ENCODE measurements at places on chromosomes 6 and 20. TPM values are rescaled to one million over a fixed set of nuclear protein-coding genes. Genes with fewer than 3 reads are reported as not detected.

The HTR1E gene
- not detected for total RNA-seq

The TAAR8 gene
- not detected for total RNA-seq

The HSPA12B gene
- 6.6 TPM for total RNA-seq

DNA sequence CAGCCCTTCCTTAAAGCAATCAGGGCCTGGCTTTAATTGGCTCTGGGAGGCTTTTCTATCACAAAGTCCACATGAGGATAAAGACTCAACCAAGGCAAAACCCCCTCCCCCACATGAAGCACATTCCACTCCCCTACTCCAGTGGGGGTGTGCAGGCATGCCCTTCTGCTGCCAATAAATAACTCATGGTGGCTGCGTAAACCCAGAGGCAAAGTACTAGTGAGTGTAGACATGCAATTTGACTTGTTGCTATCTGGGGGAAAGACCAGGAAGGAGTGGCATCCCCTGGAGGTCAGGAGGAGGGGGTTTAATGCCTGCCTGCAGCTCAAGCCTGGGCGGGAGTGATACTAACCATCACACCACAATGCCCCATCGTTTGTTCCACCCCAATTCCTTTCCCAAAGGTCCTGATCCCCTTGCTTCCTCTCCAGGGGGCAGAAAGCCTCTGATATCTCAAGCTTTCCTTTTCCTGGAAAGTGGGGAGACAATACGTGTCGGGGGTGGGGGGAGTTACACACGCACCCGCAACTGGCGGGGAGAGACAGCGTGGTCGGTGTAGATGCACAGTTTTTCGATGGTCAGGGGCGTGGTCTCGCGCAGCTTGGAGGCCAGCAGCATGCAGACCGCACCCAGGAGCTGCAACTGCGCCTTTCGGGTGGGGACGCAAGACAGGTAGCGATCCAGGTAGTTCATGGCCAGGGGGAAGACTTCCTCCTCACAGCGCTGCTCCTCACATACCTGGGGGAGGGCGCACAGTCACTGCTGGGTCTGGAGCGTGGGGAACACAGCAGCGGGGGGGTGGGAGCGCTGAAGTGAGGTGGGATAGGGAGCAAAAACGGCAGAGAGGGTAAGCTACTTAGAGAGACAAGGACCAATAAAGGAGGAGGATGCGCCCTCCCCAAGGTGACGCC, 1.5 kb downstream of the CCND3 start:
- H3K4me3 ChIP-seq: peak overlapping the region; percentile 88
- DNase-seq: no peak
- H3K4me1 ChIP-seq: peaks cover 34% of the 10 kb centered on the region
- no peak overlapping the region for H3K27ac ChIP-seq

- no peaks in the 10 kb centered on the region for H3K36me3 ChIP-seq
- H3K27me3 ChIP-seq: no peaks in the 10 kb centered on the region
- H3K27ac ChIP-seq: no peak overlapping the region
- H3K4me3 ChIP-seq: no peak overlapping the region
Measured at GRCh38 chr6:20417819-20418218, 16.1 kb downstream of the E2F3 start.

GRCh38 chr6:29870104-29870503, 42.5 kb downstream of the HLA-G start:
- no peaks in the 10 kb centered on the region for H3K36me3 ChIP-seq
- H3K4me1 ChIP-seq: no peaks in the 10 kb centered on the region

- no peak for DNase-seq
- H3K4me1 ChIP-seq: no peaks in the 10 kb centered on the region
- H3K27ac ChIP-seq: no peak overlapping the region
- H3K4me3 ChIP-seq: no peak overlapping the region
- peaks cover 2% of the 10 kb centered on the region for H3K27me3 ChIP-seq
- H3K36me3 ChIP-seq: no peaks in the 10 kb centered on the region
Measured at GRCh38 chr20:57600320-57601210, 19.7 kb downstream of the ZBP1 start.

DNA sequence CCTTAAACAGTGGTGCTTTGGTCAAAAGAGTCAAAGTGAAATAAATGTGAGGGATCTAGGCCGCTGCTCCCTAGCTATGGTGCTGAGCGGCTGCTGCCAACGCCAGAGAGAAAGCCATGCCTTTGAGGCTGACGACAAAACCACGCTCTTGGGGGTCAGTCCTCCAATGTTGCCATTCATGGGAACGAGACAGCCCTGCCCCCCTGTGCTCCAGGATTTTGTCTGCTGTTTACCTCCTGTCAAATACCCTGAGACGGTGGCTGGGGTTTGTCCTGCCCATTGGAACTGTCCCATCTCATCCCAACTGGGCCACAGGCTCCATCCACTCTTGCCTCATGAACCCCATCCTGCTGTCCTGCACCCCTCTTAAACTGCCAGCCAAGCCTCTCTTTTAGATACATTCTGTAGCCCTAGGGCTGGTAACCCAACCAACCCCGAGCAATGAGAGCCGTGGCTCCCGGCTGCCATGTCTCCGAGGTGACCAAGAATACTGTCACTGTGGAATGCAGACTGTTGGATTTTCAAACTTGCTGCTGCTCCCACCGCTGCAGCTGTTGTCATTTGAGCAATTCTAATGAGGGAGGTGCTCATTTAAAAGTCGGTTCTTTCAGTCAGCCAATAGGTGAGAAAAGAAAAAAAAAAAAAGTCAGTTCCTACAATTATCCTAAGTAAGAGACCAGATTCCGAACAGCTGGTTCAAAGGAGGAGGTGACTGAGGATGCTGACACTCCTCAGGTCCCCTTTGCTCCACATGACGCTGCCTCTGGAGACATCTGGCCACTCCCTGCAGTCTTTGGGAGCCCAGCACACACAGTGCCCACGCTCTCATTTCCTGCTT, 73.1 kb upstream of the QKI start:
- no peak overlapping the region for H3K4me3 ChIP-seq
- no peak for DNase-seq
- no peaks in the 10 kb centered on the region for H3K36me3 ChIP-seq
- H3K27ac ChIP-seq: no peak overlapping the region
- no peaks in the 10 kb centered on the region for H3K27me3 ChIP-seq
- peaks cover 8% of the 10 kb centered on the region for H3K4me1 ChIP-seq

DNA sequence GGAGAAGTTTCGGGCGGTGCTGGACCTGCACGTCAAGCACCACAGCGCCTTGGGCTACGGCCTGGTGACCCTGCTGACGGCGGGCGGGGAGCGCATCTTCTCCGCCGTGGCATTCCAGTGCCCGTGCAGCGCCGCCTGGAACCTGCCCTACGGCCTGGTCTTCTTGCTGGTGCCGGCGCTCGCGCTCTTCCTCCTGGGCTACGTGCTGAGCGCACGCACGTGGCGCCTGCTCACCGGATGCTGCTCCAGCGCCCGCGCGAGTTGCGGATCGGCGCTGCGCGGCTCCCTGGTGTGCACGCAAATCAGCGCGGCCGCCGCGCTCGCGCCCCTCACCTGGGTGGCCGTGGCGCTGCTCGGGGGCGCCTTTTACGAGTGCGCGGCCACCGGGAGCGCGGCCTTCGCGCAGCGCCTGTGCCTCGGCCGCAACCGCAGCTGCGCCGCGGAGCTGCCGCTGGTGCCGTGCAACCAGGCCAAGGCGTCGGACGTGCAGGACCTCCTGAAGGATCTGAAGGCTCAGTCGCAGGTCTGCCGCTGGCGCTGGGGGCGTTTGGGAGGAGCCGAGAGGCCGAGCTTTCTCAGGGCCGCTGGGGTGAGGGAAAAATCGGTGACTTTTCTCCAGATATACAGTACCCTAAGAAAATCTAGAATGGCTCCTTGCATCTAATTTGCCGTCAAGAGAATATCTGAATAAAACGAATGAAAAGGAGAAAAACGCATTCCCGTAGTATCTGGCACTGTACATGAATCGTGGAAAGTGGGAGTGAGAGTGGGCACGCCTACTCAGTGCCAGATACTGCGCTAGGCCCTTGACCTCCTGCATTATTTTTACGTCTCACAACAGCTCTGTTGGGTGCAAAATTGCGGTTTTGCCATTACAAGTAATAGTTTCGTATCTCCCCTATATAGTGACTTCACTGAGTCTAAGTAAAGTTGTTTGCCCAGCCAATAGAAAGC, 1.0 kb downstream of the CALHM6 start:
- no peak overlapping the region for H3K27ac ChIP-seq
- H3K36me3 ChIP-seq: no peaks in the 10 kb centered on the region
- H3K4me1 ChIP-seq: peaks cover 8% of the 10 kb centered on the region
- DNase-seq: peak; percentile 49
- peak overlapping the region; percentile 31 for H3K4me3 ChIP-seq

- H3K4me1 ChIP-seq: peaks cover 2% of the 10 kb centered on the region
- DNase-seq: no peak
- H3K36me3 ChIP-seq: no peaks in the 10 kb centered on the region
- H3K4me3 ChIP-seq: no peak overlapping the region
- H3K27me3 ChIP-seq: no peaks in the 10 kb centered on the region
Measured at GRCh38 chr20:17579369-17580039, 9.6 kb downstream of the DSTN start.

DNA sequence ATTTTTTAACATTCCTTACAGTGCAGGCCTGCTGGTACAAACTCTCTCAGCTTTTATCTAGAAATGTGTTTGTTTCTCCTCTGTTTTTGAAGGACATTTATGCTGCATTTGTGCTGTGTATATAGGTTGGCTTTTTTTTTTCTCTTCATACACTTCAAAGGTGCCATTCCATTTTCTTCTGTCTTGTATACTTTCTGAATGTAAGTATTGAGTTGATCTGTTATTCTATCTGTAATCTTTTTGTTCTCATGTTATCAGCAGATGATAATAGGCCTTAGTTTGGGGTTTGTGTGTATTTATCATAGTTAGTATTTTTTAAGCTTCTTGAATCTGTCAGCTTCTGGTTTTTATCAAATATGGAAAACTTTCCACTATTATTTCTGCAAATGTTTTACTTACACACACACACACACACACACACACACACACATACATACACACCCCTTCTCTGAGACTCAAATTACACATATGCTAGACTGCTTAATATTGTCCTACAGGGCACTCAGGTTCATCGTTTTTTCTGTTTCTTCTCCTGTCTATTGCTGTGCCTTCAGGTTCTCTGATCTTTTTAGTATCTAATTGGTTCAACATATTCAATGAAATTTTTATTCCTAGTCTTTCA, 74.6 kb downstream of the RPP40 start:
- H3K27me3 ChIP-seq: no peaks in the 10 kb centered on the region
- no peaks in the 10 kb centered on the region for H3K36me3 ChIP-seq
- H3K4me3 ChIP-seq: no peak overlapping the region

DNA sequence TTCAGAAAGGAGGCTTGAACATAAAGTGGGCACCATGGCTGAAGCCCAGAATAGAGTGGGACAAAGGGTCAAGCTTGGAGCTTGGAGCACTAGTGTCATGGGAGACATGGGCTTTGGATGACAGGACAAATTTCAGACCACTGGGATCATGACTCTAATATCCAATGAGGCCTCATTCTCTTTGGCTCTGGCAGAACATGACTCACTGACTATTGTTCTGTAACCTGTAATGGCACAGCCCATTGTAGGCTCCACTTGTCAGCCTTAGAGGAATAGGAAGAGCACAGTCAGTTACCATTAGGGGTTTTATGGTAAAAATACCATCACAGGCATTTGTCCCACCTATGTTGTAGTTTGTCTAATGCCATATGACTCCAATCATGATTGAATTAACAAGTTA, 34.0 kb upstream of the MMS22L start:
- DNase-seq: no peak
- H3K27me3 ChIP-seq: peaks cover 4% of the 10 kb centered on the region
- H3K4me1 ChIP-seq: no peaks in the 10 kb centered on the region
- no peak overlapping the region for H3K27ac ChIP-seq

DNA sequence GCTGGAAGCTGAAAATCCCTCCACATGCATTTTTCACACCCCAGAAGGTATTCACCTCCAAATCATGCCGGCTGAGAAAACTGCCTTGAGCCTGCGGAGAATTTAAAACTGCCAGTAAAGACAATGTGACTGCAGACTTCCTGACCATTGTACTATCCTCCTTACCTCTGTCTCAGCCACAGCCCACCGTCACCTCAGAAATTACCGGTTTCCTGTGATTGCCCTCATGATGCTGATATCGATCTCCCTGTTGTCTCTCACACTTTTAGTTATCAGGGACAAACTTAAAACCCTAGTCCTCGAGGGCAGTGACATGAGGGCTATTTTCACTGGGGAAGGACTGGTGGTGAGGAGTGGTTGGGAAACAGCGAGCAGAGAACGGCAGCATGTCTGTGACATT, 30.2 kb upstream of the FOXQ1 start:
- DNase-seq: no peak
- H3K36me3 ChIP-seq: no peaks in the 10 kb centered on the region
- H3K27ac ChIP-seq: no peak overlapping the region
- no peak overlapping the region for H3K4me3 ChIP-seq
- H3K27me3 ChIP-seq: no peaks in the 10 kb centered on the region

GRCh38 chr6:44185953-44186634, 27.5 kb downstream of the CAPN11 start:
- H3K4me1 ChIP-seq: peaks cover 17% of the 10 kb centered on the region
- H3K36me3 ChIP-seq: no peaks in the 10 kb centered on the region
- no peak overlapping the region for H3K4me3 ChIP-seq
- DNase-seq: peak; percentile 32

DNA sequence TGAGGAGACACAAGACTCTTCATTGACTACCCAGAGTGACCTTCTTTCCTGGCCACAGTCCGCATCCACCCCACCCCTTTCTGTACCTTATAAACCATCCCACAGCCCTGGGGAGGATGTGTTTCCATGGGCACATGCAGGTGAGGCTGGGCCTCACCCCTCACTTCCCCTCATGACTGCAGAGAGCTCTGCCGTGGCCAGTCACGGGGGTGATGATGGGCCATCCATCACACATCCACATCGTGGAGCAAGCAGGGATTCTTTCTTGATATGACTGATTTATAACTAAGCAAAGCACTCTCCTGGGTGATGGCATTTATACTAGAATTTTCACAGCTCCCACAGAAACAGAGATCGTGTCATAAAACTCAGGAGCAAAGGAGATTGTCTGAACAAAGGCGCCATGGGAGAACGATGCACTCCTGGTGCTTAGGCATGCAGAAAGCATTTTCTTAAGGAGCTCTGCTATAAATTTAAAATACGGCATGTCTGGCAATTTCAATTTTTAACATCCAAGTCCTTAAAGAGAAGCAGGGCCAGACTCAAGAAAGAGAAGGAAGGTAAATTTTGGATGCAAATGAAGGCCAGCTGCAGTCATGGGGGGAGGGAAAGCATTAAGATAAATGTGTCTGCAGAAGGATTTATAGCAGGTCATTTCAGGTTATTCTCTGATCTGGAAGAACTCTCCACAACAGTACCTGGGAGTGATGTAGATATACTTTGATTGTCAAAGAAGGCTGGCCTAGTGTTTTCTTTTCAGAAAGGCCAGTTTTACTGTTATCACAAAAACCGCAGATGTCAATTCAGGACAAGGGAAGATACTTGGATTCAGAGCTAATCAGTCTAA, 777.0 kb downstream of the C6orf118 start:
- H3K36me3 ChIP-seq: no peaks in the 10 kb centered on the region
- no peak for DNase-seq
- no peaks in the 10 kb centered on the region for H3K4me1 ChIP-seq
- H3K27me3 ChIP-seq: no peaks in the 10 kb centered on the region
- H3K4me3 ChIP-seq: no peak overlapping the region
- H3K27ac ChIP-seq: no peak overlapping the region

- H3K4me3 ChIP-seq: no peak overlapping the region
- H3K27ac ChIP-seq: no peak overlapping the region
- H3K27me3 ChIP-seq: no peaks in the 10 kb centered on the region
Measured at GRCh38 chr6:130547723-130548122, 181.9 kb downstream of the TMEM200A start.

GRCh38 chr6:2133716-2134310, 111.6 kb downstream of the GMDS start:
- peaks cover 24% of the 10 kb centered on the region for H3K4me1 ChIP-seq
- H3K36me3 ChIP-seq: no peaks in the 10 kb centered on the region
- H3K27ac ChIP-seq: no peak overlapping the region
- no peak overlapping the region for H3K4me3 ChIP-seq
